ENCODE measurements at places on chromosomes 6 and 20.

DNA sequence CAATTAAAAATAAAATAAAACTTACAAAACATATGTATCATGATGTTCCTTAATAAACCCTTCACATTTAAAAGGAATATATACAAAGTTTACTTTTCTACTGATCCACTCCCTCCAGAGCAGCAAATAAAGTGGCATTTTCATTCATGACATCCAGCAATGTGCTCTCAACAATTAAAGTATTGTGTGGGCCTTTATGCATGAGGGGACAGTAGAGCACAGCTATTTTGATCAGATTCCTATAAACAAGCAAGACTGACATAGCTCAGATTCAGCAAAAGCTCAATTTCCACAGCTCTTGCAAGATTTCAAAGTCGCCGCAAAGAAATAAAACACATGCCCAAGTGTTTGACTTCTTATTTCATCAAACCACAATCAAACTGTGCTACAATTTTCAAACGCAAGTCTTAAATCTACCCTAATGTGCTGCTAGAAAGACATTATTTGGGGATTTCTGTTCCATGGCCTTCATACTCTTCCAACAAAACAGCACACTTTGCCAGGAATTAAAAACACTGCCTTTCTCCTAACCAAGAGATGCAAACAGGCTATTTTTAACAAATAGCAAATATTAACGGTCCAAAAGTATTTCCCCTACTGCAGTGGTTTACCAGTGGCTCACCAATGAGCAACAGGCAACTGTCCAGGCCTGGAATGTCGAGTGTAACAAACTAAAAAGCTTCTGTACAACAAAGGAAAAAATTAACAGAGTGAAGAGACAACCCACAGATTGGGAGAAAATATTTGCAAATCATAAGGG lies 52.3 kb downstream of the MBOAT1 start:
- no peak for DNase-seq

GRCh38 chr6:13695252-13695651 lies 16.4 kb downstream of the RANBP9 start:
- no peak for DNase-seq

GRCh38 chr6:144849920-144850319 lies 564.8 kb downstream of the UTRN start:
- DNase-seq, result no peak

DNA sequence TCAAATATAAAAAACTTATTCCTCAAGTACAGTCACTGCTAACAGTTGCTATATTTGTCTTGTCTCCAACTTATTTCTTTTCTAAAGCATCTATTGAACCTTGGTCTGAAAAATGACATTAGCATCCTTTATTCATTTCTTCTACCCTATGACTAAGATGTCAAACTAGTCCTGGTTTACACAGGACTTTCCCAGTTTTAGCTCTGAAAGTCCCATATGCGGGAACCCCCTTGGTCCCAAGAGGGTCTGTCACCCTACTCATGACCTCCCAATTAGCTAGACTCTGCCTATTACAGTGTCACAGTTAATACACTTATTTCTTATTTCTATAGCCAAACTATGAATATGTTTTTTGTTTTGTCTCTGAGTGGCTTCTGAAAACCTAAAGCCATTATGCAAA lies 37.1 kb downstream of the PLEKHG1 start:
- DNase-seq, result no peak

DNA sequence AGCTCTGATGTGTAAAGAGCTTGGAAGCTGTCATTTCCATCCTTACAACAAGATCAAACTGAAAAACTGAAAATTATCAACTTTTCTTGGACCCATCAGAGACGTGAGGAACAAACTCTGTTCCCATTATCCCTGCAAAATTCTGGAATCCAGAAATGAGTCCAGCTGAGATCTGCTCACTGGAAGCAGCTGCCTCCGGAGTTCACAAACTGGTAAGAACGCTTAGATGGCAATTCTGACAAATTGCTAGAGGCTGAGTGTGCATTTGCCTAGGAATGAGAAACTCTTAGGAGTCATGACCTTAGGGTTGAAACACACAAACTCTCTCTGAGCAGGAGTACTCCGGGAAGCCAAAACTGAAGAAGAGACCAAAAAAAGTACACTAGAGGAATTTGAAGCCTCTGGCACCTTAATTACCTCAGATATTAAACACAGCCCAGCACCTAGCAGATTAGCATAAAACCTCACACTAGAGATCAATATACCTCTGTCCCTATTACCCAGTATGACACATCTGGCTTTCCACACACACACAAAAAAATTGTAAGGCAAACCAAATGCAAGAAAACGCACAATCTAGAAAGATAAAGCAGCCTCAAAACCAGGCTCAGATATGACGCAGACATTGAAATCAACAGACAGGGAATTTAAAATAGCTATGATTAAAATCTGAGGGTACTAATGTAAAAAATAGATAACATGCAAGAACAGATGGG lies 233.5 kb upstream of the SGK1 start:
- no peak for DNase-seq
